ENCODE measurements at places on chromosomes 3 and 15.

DNA sequence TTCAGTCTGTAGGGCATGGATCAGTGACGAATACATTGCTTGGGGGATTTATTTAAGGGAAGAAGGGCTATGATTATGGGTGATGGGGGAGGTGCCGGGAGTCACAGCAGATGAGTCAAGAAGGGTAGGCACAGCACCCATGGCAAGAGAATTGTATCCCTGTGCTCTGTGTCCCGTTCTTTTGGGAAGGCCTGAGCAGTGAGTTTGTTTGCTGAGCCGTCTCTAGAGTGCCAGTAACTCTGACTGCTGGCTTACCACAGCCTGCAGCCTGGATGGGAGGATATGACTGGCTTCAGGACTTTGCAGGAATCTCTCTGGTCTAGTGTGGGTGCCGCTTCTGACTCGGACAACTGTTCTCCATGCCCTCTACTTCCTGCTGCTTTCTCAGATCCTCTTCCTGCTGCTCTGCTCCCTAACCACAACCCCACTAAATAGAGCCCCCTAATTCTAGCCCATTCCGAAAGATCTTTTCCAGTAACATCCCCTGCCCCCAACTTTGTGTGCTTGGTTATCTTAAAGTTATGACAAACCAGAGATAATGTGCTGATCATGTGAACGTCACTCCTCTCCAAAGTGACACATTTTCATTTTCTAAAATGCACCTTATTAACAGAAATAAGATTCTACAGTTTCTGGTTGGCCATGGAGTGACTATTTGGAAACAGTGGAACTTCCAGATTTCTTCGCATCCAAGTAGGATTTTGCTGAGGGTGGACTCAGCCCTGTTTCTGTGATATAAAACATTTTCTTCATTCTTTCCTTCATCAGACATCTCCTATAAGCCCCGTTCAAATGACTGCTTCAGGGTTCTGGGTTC lies 239.0 kb downstream of the SLCO3A1 start:
- no peak for DNase-seq

DNA sequence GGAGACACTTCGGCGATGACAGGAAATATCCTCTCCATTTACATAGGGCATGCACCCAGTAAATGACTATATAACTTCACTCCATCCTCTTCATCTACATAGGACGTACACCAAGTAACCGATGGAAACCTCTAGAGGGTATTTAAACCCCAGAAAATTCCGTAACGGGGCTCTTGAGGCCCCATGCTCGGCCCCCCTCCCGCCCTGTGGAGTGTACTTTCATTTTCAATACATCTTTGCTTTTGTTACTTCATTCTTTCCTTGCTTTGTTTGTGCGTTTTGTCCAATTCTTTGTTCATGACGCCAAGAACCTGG lies 7.5 kb upstream of the FAM107A start:
- DNase-seq = no peak

GRCh38 chr15:67225336-67225735 lies 29.1 kb downstream of the AAGAB start:
- no peak for DNase-seq

GRCh38 chr3:33134026-33134625 lies 20.3 kb downstream of the CRTAP start:
- DNase-seq = no peak

DNA sequence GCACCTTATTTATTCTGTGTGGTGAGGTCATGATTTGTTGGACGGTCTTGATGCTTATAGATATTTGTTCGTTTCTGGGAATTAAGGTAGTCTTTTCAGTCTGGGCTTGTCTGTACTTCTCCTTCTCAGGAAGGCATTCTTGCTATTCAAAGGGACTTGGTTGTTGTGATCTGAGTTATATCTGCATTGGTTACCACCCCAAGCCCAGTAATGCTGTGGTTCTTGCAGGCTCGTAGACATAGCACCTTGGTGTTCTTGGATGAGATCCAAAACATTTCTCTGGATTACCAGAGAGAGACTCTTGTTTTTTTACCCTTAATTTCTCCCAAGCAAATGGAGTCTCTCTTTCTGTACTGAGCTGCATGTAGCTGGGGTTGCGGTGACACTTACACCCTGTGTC lies 128.0 kb upstream of the CBLB start:
- DNase-seq = no peak

- DNase-seq = no peak
Observed at GRCh38 chr3:39671116-39671515, 138.3 kb upstream of the MYRIP start.

All from activated CD8-positive, alpha-beta memory T cell treated with anti-CD3 and anti-CD28 coated beads for 1 hour (primary cell).